ENCODE measurements at places on chromosomes 2 and 18.

DNA sequence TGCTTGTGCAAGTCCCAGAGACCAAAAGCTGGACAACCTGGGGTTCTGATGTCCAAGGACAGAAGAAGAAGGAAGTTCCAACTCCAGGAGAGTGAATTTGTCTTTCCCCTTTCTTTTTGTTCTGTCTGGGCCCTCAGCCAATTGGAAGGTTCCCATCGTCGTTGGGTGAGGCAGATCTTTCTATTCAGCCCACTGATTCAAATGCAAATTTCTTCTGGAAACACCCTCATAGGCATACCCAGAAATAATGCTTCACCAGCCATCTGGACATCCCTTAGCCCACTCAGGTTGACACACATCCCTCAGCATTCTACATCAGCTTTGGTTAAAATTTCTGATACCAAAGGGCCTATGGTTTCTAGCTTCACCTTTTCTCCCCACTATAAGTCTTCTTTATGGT lies 156.5 kb downstream of the SP3 start:
- no peak for DNase-seq

DNA sequence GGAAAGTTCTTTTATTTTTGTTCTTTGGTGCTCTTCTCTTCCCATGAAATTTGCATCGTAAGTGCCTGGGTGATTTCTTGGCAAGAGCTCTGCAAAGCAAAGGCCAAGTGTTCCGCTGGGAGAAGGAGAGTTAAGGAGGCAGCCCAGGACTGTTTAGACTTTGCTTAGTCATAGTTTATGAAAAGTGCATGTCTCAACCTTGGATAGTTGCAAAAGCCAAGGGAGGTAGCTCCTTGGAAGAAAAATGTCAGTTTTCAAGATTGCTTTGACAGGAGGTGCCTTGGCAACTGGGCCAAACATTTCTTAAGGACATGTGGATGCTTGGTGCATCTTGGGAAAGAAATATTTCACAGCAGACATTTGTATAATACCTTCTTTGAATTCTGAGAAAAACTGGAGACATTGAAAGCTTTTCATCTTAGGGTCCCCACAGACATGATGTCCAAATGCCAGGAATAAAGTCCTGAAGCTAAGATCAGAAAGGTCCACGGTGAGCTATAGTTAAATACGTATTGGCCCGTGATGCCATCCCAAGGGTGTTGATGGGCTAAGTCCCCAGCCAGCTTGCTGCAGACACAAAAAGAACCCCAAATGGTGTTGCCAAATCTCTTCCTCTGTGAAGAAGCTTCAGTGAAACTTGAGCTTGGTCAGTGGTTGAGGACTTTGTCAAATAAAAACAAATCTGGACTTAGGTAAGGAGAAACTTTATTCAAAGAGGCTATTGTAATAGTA lies 96.3 kb upstream of the THUMPD2 start:
- no peak for DNase-seq

DNA sequence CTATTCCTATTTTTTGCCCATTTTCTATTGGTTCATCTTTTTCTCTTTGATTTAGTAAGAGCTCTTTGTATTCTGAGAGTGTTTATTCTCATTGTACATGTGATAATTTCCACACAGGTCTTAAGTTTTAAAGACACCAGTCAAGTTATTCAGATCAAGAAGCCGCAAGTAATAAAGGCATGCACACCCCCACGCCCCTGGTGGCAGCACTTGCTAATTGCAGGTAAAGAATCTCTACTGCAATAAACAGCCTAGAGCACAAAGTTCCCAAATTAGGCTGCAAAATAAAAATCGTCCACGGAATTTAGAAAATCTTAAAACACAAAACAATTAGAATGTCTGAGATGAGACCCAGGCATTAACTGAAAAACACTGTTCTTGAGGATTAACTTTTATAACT lies 45.2 kb downstream of the ST3GAL5 start:
- no peak for DNase-seq

DNA sequence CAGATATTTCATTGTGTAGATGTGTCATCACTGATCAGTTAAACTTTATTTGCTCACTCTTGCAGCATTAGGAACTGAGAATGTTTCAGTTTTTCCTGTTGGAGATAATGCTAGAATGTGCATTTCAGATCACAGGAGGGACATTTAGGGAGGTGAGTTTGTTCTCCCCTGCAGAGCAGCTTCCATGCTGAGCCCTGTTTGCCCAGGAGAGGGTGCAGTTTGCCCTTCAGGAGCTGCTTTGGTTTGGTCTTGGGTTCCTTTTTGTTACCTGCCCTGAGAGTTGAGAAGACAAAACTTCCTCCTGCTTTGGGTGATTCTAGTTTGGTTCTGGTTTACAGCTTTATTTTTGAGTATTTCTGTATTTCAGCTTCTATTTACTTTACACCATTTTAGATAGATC lies 49.9 kb downstream of the DGKD start:
- DNase-seq: no peak

- DNase-seq: no peak
These were observed 207.3 kb upstream of the RAB6C start for GRCh38 chr2:129772190-129772579.

DNA sequence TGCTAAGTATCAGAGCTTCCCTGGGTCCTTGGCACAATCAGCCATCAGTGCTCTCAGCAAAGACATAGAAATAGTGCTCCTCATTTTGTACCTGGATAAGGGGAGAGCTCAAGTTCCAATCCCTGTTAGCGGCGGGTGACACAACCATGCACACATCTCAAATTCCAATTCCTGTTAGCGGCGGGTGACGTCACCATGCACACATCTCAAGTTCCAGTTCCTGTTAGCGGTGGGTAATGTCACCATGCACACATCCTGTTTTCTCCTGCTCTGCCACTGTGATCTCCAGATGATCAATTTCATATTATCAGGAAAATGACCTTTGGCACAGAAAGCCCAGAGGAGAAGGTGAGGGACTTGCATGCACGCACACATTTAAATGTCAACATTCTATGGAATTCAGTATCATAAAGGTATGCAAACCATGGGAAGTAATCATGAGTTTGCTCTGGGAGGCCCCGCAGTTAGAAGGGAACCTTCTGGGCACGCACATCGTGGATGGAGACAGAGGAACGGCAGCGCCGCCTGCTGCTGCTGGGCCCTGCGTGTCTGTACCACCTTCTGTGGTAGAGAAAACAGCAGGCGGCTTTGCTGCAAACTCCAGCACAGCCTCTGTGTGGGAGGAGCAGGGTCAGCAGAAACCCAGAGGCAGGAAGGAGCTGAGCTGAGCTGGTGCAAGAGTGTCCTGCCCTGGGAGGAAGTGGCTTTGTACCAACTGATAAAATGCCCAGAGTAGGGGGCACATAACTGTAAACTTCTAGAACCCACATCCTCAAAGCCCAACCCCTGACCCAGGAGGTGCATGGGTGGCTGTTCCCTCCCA lies 77.8 kb downstream of the MBP start:
- peak; percentile 93 for DNase-seq

DNA sequence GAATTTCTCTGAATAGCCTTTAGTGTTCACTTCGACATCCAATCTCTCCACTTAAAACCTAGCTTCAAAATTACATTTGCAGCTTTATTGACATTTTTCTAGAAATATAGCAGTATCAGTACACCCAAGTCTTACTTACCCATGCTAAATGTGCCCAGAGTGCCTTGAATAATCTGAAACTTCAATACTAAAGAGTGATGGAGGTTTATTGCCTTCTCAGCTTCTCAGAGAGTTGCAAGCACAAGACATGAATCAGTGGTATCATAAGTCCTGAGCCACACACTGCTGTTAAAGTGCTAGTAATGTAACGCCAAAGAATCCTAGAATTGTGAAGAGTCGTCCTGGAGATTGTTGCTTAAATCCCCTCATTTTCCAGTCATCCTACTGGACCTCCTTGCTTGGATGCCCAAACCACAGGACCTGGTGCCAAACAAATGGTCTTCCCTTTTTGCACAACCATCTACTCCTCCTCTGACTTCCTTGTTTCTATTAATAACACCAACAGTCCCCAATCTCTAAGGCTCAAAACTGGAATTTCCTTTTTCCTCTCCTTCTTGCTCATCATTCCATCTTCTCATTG lies 83.2 kb upstream of the SPATS2L start:
- DNase-seq: no peak

- DNase-seq: no peak
These were observed 111.4 kb downstream of the DCDC2C start for GRCh38 chr2:3814706-3815245.

DNA sequence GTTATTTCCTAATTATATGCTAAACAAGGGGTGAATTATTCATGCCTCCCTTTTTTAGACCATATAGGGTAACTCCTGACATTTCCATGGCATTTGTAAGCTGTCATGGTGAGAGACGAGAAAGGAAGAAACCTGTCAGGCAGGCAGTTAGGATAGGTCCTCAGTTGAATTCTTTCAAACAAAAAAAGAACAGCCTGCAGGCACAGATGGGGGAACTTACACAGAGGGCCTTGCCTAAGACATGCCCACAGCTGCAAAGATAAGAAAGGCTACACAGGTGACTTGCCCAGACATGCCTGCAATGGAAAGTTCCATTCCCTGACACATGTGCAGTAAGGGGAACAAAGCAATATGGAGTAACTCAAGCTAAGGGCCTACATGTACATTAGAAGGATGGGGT lies 128.1 kb downstream of the TMEM163 start:
- no peak for DNase-seq
